ENCODE measurements at places on chromosomes 6 and 20.

- DNase-seq = no peak
These were observed 80.1 kb upstream of the ID4 start for GRCh38 chr6:19757036-19757435.

GRCh38 chr20:20482453-20482852 lies 114.5 kb downstream of the INSM1 start:
- no peak for DNase-seq

DNA sequence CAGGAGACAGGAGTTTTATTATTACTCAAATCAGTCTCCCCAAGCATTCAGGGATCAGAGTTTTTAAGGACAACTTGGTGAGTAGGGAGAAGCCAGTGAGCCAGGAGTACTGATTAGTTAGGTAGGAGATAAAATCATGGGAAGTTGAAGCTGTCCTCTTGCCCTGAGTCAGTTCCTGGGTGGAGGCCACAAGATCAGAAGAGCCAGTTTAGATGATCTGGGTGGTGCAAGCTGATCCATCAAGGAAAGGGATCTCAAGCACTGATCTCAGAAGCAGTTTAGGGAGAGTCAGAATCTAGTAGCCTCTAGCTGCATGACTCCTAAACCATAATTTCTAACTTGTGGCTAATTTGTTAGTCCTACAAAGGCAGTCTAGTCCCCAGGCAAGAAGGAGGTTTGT lies 706.5 kb upstream of the MAP3K7 start:
- no peak for DNase-seq

DNA sequence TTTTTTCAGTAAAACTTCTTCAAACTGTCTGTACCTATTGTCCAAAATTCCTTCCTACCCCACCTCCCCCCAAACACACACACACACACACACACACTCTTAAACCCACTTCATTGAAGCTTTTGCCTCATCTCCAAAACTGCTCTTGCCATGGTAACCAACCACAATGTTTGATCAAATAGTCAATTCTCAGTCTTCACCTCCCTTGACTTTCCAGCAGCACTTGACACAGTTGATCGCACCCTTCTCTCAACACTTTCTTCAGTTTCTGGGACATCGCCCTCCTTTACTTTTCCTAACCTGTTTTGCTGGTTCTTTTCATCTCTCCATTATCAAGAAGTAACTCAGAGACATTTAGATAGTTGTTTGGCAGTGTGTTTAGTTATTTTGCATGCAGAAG lies 71.5 kb upstream of the COL21A1 start:
- DNase-seq = no peak

DNA sequence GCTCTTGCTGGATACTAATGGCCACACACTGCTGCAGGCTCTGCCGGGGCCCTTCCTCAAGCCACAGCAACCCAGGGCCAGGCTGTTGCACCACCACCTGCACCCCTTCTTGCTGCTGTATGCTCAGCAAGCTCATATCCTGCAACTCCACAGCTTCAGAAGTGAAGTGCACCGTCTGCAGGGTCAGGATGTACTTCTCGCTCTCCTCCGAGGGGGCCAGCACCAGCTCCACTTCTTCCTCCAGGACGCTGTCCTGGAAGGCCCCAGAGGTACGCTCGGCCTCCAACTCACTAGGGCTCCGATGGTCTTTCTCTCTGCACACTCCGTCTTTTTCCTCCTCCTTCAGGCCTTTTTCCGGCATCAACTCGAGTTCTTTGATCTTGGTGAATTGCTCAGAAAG lies 1.2 kb downstream of the CTCFL start:
- DNase-seq = no peak

Measured in HuH-7 (cell line).